ENCODE measurements at places on chromosomes 7 and 10.

GRCh38 chr10:34689053-34689452 is 126.0 kb downstream of the PARD3 start:
- no peak for DNase-seq

DNA sequence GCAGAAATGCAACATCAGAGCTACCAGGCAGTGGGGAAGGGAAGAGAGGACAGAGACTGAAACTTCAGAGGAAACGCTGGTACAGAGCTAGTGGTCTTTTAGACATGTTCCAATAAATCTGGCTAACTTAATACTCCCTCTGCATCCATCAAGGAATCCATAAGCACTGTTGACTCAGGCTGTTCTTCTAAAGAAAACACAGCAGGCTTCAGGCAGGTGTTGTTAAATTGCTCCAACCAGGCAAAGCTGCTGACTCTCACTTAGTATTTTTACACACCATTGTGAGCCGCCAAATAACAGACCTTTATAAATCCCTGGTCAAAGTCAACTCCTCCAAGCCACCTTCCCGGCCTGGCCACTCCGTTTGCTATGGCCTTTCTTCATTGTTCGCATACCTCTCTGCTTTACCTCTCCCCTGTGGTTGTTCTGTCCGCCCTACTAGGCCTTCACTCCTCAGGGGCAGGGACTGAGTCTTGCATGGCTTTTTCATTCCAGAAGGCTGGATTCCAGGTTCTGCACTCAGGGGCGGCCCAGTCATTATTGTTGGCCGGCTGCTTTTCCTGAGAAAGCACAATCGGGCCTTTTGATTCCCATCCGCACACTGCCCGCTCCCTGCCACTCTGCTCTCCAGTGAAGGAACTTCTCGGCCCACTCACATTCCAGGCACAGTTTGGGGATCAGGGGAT is 18.4 kb downstream of the CREB3L2 start:
- DNase-seq = no peak

- no peak for DNase-seq
These were observed 146.2 kb downstream of the ICA1 start for GRCh38 chr7:8115547-8116402.

GRCh38 chr10:121070275-121071070 is 219.3 kb downstream of the WDR11 start:
- DNase-seq = no peak

DNA sequence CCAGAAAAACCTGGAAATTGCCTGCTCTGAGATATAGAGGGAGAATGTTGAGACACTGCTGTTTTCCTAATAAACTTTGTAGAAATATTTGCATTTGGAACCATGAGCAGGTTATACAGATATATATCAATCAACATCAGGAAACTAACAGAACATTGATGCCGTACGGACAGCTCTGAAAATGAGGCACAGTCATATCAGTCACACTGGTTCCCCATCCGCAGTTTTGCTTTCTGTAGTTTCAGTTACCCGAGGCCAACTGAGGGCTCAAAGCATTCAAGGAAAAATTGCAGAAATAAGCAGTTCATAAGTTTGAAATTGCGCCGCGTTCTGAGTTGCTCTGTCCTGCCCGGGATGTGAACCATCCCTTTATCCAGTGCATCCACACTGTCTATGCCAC is 137.9 kb downstream of the KLF6 start:
- no peak for DNase-seq

- no peak for DNase-seq
These were observed 621 bp upstream of the CAV1 start for GRCh38 chr7:116524221-116524608.

Measured in stimulated activated CD4-positive, alpha-beta T cell treated with anti-CD3 and anti-CD28 coated beads, Interleukin-1b, Interleukin-23, amount 100 ng/mL, for 1 hour (primary cell).